ENCODE measurements at places on chromosomes 2 and 18.

DNA sequence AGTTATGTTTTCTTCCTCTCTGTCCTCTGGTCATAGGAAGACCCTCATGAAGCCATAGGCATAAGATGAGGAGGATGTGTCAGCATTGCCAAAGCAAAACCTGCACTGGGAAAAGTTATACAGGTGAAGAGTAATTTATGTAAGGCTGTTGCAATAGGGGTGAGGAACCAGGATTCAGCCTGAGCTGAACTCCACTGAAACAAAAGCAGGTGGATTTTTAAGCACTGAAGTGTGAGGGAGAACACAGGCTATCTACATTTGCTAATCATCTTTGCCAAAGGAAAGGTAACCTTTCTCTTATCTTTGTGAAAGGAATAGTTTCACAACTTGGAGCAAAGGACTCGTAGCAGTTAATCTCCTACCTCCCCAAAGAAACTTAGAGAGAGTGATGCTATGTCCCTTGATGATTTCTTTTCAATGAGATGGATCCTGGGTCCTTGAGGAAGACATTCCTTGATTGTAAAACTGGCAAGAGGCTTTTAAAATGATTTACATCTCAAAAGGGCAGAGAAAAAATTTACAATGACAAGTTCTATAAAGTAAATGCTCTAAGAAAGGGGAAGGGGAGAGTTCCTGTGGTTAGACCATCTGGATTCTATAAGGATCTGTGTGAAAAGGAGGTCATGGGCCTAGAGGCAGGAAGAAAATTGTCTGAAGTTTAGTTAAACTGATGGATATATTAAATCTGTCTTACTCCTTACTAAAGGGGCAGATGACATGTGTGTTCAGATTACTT, 385.4 kb upstream of the CDH7 start:
- no peak for DNase-seq

DNA sequence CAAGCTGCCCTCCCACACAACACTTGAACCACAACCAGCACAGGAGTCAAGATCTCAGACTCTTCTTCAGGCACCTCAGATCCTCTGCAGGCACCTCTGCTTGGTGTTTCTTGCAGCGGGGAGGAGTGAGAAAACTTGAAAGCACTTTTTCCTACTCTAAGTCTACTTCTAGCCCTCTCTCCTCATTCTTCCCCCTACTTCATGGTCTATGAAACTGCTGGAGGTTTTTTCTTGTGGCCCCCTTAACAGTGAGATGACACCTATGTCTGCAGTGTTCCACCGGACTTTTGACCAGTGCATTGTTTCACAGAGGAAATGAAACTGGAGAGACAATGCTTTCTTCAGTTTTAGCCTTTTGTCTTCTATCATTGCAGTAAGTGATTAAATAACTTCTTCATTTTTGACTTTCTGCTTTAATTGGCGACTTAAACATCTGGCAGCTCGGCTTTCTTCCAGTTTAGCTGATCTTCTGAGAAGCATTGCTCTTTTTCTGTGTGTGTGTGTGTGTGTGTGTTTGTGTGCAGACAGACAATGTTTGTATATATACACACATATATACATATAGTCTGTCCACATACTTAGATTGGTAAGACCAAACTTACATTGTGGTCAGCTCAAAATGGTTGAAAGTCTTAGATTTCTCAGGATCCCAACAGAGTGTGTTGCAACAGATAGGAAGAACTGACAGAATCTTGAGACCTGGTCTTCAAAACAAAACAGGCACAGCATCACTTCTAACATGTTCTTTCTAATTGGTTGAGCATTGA, 1474.0 kb upstream of the TMEFF2 start:
- DNase-seq = no peak

DNA sequence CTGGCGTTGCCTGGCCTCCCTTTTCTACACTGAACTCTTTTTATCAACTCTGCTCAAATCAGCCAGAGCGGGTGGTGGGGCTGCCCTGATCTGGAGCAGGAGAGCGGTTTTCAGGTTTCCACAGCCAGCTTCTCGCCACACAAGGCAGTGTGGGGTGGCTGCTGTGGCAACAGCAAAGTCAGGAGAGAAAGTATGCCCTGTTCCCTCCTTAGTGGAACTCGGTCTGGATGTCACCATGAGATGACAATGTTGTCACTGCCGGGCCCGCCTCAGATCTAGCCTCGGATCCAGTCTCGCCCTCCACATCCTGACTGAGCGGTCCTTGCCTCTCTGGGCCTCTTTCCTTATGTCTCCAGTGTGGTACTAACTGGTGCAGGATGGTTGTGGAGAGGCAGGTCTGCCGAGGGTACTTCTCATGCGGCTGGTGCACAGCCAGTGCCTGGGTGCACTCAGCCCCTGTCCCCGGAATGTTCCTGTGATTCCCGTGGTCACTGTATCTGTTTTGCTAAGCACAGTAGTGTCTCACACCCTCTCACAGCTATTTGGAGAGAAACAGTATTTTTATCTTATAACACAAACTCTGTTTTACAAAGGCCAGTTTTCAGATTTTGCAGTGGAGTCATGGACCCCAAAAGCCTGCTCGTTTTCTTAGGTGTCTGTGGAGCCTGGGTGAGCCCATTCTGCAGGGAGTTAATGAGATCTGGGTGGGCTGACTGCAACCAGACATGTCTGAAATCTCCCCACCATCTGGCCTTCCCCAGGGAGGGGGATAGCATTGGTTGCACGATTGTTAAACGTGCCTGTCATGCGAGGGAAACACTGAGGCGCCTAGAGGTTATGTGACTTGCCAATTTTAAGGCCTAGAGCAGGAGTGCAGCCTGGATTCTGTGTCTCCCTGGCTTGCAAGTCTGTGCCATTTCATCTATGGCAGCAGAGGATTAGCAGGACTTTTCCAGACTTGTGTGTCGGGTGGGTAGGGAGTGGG, 261.1 kb upstream of the AGAP1 start:
- DNase-seq = no peak

DNA sequence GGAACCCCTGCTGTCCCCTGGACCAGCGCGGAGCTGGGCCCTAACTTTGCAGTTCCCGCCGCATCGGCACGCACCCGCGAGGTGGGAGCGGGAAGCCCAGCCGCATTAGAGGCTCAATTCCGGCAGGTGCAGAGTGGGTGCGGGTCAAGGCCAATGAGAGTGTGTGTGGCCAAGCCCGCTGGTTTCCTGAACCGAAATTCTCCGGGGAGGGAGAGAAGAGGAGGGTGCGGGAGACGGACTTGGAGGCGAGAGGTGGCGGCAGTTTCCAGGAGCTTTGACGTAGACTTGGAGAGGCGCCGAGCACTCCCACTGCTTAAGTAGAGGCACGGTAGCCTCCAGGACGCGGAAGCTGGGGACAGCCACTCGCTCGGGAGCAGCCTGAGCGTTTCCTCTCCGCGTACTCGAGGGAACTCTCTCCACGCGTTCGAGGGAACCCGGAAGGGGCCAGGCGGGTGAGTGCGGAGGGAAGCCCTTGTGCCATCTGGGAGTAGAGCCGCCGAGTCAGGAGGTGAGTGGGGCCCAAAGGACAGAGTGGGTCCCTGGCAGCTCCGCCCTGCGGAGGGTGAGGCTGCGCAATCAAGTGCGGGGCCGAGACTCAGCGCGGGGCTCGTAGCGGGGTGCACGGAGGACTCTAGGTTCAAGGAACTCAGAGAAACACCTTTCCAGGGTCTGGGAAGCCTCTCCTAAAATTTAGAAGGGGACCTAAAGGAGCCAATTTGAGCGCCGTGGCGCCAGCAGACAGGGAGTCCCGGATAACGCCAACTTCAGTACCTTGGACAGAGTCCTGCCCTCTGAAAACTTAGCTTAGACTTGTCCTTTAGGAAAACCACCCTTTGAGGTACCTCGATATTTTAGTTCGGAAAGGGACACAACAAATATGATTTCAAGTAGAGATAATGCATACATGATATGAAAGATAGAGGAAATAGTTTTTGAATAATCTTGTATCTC, at the start of gene FAM237A:
FAM237A (plus strand) TSS at position 413 of the 951 bp plus-strand sequence. CDS start 1,750 bp downstream, outside the sequence.
- DNase-seq = peak; percentile 67

GRCh38 chr2:178478130-178478438, 316 bp downstream of the FKBP7 start:
- DNase-seq = peak; percentile 25

- DNase-seq = peak; percentile 41
Measured at GRCh38 chr2:222842491-222843174, 18.2 kb upstream of the ACSL3 start.

- DNase-seq = no peak
Measured at GRCh38 chr2:11771971-11772615, 25.7 kb downstream of the LPIN1 start.

DNA sequence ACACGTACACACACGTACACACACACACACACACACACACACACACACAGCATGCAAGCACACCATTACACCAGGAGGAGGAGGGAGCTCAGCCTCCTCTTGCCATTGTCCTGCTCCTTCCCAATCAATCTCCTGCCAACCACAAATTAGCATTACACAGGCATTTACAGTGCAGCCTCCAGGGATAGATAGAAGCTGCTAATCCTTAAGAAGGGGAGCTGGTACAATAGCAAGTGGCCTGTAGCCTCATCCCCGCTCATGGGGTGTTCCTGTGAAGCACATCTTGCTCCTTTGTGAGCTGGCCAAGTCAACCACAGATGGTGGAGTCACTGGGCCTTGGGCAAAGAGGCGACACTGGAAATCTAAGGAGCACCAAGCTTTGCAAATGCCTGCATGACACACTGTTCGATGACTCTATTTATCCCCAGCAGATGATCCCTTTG, 110.3 kb upstream of the PKDCC start:
- DNase-seq = peak; percentile 62

GRCh38 chr2:109277406-109277805, 148.4 kb downstream of the SH3RF3 start:
- no peak for DNase-seq

- no peak for DNase-seq
Measured at GRCh38 chr2:174076975-174077374, 111.8 kb upstream of the SP3 start.

DNA sequence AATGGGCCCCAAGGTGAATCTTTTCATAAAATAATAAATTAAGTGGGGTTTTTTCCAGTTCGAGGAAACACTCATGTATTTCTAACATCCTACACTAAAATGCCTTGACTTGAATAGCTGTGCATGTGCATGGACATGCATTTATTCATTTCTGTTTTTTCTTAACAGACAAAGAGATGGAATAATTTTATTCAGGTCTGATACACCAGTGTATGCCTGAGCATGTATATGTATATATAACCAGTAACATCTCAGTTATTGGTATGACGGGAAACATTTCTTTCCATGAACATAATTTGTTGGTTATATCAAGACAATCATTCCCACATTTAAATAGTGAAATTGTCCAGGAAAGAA, 468.7 kb upstream of the TNP1 start:
- no peak for DNase-seq

DNA sequence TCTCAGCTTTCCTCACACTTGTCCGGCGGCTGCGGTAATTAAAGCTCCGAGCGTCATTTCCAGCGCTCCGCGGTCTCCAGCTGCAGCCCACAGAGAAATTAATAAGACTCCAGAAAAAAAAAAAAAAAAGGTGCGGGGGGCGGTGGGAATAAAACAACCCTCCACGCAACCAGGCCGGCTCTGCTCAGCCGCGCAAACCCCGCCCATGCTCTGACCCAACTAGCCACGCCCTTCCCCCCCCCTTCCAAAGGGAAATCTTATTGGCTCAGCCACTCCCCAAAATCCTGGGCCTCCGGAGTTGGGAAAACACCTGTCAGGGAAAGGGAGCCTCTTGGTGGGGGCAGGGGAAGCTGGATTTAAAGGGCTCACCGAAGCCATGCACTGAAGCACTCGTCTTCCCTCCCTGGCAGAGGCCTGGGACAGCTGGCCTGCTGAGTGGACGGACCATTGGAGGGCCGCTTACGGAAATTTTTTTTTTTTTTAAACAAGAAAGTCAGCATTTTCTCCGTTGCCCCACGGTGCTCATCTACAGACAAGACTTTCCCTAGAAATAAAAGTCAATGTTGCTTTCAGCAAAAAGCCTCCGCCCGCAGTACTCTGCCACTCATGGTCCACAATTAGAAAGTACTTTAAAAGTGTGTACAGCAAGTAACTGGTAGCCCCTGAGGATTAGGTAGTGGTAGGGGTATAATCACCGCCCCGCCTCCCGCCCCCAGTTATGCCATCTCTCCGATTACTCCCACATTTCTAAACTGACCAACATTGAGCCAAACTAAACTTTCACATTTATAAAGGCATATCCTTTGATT, 674 bp upstream of the ERBB4 start:
- DNase-seq = no peak

DNA sequence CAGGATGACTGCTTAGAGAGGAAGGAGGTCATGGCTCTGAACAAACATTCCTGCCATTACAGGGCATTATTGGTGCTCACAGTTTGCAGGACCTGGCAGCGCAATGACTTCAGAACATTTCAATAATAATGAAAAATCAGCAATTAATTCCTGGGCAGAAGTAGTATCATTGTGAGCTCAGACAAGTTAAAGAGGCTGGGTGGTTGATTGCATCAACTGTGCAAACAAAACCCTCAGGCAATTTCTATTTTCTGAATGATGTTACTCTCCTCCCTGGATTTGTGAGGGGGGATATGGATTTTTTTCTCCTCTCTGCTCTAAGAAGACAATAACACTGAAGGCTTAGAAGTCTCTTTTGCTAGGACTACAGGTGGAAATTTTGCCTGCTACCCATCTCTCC, 168.1 kb upstream of the TACR1 start:
- DNase-seq = no peak

- peak; percentile 87 for DNase-seq
Measured at GRCh38 chr2:191710411-191710900, 32.5 kb downstream of the NABP1 start.

- DNase-seq = no peak
Measured at GRCh38 chr2:19141234-19142004, 217.0 kb downstream of the OSR1 start.

- DNase-seq = peak; percentile 87
Measured at GRCh38 chr2:101655702-101656422, 41.6 kb upstream of the MAP4K4 start.

DNA sequence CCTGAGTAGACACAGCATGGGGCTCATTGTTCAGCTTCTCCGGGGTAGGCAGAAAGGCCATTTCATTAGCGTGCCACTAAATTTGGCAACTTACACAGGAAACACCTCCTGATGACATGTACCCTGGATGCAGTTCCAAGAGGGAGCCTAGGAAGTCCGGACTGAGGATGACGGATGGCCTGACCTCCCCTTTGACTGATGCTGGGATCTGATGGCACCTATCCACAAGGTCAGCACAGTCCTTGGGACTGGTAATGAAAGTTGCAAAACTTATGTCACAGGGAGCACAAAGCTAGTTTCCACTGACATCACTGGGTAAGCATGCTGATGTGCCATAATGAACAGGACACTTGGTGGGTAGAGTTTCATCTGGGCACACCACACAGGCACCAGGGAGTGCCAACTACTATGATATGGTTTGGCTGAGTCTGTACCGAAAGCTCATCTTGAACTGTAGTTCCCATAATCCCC, 126.7 kb upstream of the ARL4C start:
- DNase-seq = no peak

- no peak for DNase-seq
Measured at GRCh38 chr2:133363884-133364283, 204.4 kb downstream of the NCKAP5 start.

- DNase-seq = peak; percentile 25
Measured at GRCh38 chr2:176018708-176019107, 16.6 kb upstream of the LNPK start.

GRCh38 chr2:223197046-223197445, 145.1 kb downstream of the KCNE4 start:
- no peak for DNase-seq

GRCh38 chr2:96547731-96548171, 11.2 kb downstream of the ARID5A start:
- no peak for DNase-seq

All from fibroblast of mammary gland (primary cell).